ENCODE measurements at places on chromosomes 16 and 17.

DNA sequence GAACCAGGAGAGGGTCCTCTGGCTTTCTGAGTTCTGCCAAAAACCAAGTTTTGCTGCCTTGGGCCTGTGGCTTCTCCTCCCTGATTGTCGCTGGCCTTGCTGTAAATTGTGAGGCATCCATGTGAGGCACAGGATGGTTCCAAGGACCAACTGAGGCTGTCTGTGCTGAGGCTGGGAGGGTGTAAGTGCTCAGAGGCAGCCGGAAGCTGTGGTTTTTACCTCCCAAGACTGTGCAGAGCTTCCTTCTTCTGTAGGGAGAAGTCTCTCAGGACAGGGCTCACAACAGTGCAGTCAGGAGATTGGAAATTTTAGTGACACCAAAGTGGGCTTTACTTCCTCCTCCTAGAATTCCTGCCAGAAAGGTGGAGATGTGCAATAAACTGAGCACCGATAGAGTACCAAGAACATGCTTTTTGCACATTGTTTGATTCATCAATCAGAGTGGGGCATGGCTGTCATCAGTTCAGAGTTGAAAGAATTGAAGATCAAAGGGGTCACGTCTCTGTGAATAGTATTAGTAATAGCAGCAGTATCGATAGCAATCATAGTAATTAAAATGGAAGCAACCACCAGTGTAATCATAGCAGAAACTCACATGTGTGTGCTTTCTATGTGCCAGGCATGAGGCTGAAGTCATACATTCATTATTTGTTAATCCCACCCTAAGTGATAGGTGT is 467.1 kb downstream of the WWOX start:
- DNase-seq, result no peak

DNA sequence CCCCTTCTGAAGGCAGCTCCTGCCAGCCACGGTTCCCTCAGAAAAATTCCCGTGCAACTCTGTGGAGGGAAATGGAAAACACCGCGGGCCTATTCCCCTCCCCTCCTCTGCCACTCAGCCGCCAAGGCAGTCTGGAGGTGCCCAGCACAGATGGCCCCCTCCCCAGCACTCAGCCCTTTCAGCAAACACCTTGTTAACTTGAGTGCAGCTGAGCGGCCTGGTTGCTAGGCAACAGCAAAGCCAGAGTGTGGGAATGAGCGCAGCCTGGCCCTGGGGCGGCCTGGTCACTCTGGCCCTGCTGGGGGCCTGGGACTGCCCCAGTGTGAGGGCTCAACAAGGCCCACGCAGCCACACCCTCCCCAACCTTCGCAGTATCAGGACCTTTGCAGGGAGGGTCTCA is 32.8 kb downstream of the CACNA1G start:
- no peak for DNase-seq

DNA sequence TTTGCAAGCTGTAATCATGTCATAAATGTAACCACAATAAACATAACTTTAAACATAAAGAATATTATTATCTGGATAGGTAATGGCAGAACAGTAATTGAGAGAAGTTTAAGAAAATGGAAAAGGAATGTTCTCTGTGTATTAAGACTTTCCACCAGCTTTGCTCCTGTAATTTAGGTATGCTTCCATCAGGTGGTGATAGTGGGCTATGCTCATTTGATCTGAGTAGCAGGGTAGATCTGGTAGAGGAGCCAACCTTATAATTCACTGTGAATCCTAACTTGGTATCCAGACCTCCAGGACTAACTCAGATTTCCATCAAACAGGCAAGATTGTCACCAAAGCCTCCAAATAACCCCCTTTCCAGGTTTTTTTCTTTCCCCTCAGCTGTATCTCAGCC is 137.9 kb upstream of the ZKSCAN2 start:
- no peak for DNase-seq

GRCh38 chr16:86507173-86508027 is 2.9 kb upstream of the FOXF1 start:
- no peak for DNase-seq

- no peak for DNase-seq
Measured at GRCh38 chr16:66774981-66775380, 23.6 kb upstream of the DYNC1LI2 start.

- DNase-seq, result no peak
Measured at GRCh38 chr16:4313563-4314531, 2.0 kb upstream of the GLIS2 start.

DNA sequence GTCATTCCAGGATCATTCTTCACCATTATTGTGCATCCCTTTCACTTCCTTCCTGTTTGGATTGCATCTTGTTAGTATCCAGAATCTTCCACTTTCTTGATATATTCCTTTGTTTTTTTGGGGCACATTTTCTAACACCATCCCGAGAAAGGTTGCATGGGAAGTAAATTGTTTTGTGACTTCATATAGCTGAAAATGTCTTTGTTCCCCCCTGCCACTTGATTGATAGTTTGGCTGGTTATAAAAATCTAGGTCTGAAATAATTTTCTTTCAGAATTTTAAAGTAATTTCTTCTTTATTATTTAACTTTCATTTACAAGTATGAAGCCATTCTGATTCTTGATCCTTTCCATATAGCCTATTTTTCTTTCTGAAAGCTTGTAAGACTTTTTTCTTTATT is 32.7 kb downstream of the GAN start:
- DNase-seq, result no peak

DNA sequence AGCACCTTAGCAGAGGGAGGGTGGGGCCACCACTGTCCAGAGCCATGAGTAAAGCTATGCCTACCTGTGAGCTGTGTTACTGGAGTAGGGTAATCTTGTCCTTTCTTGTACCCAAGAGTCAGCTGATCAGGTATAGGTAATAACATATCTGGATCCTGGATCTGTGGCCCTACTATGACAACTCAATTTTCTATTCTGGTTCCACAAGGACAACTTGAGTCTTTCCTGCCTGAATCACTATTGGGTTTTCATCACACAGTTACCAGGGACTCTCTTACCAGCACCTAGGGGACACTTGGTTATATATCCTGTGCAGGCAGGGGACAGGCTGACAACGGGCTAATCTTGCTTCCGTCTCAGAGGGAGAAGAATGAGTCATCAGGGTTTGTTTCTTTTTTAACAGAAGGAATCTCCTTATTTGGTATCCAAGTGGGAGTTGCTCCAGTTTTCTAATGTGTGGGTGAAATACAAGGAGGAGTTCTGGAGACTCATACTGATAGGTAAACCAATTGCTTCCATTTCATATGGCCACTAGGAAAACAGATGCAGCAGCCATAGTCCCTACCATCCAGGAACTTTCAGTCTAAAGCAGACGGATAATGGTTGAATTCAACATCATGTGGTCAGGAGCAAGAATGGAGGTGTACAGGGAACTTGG is 6.8 kb downstream of the ZNF267 start:
- DNase-seq, result peak; percentile 39

- DNase-seq, result no peak
Measured at GRCh38 chr16:4263504-4264436, 9.1 kb downstream of the TFAP4 start.

GRCh38 chr17:27443491-27443890 is 12.8 kb upstream of the KSR1 start:
- DNase-seq, result no peak

- no peak for DNase-seq
Measured at GRCh38 chr17:73521376-73521775, 122.9 kb downstream of the SDK2 start.

GRCh38 chr17:29949696-29950095 is 8.3 kb downstream of the EFCAB5 start:
- no peak for DNase-seq

GRCh38 chr17:265718-266117 is 84.3 kb upstream of the DOC2B start:
- DNase-seq, result no peak

- DNase-seq, result no peak
Measured at GRCh38 chr16:90072442-90073105, 4.6 kb downstream of the PRDM7 start.
